ENCODE measurements at places on chromosomes 7 and 10.

GRCh38 chr7:106037489-106038176, 74.5 kb downstream of the SYPL1 start:
- no peak for DNase-seq

GRCh38 chr7:49624611-49625010, 148.8 kb upstream of the VWC2 start:
- no peak for DNase-seq

DNA sequence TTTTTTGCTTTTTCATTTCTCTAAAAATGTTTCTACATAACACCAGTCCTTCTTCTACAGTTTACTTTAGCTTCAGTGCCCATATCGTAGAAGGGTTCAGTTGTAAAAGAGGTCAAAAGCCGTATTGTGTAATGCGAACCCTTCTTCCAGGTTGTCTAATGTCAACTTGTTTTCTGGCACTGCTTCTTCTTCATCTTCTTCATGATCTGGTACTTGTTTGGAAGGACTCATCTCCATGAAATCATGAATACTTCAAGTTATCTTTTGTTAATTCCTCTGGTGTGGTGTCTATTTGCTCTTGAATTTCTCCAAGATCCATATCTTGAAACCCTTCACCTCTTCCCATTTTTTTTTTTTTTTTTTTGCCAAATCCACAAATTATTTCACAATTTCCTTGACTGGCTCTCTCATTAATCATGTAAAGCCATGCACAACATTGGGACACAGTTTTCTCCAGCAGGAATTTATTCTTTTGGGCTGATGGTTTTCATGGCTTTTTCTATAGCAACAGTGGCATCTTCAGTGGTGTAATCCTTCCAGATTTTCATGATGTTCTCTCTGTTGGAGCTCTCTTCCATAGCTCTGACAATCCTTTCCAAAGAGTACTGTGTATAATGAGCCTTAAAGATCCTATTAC, 85.1 kb downstream of the CPED1 start:
- DNase-seq: no peak

- no peak for DNase-seq
These were observed 15.3 kb upstream of the LRRC72 start for GRCh38 chr7:16511314-16511713.

DNA sequence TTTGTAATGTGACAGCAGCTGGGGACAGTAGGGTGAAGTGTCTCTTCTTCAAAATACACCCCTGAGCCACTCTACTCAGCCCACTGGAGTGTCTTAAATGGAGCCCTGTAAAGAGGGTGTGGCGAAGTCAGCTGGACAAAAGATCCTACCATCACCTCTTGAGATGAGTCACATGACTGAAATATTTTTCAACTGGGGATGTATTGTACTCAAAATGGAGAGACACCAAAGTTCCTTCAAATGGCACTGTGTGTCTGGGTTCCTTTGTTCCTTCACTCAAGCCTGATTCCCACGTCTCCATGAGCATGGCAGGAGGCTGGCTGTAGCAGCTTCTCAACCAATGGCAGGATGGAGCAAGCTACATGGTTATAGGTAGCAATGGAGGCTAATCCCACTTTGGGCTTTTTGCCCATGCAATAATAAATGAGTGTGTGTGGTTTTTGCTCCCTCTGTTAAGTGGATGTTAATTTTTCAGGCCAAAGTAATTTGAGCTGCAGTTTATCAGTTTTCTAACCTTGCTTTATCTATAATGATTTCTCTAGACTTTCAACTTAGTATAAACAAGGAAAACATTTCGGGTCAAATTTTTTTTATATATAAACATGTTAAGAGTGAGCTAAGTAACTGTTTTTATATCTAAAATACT, 68.2 kb downstream of the CLEC2L start:
- DNase-seq: no peak

GRCh38 chr7:5633161-5634106, 148.0 kb downstream of the RNF216 start:
- no peak for DNase-seq

GRCh38 chr10:122729126-122729525, 29.5 kb upstream of the C10orf120 start:
- DNase-seq: no peak

- no peak for DNase-seq
These were observed 18.3 kb downstream of the HNRNPA2B1 start for GRCh38 chr7:26182283-26182682.
